ENCODE measurements at places on chromosomes 13 and 19.

GRCh38 chr13:29483623-29484022 is 111.9 kb downstream of the SLC7A1 start:
- DNase-seq: no peak

DNA sequence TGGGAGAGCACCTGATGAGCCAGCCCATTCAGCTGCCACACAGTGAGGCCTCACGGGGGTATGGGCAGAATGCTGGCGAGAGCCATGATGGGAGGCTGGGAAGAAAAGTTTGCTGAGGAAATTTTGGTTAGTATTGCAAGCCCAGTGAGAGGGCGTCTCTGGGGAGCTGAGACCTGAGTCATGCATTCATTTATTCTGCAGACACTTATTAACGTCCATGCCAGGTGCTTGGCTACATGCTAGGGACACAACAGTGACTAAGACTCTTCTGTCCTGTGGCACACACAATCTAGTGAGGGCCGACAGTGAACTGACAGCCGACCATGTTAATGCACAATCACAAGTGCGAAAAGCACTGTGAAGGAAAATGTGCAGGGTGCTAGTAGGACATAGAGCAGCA is 27.2 kb downstream of the WDR62 start:
- DNase-seq: no peak

DNA sequence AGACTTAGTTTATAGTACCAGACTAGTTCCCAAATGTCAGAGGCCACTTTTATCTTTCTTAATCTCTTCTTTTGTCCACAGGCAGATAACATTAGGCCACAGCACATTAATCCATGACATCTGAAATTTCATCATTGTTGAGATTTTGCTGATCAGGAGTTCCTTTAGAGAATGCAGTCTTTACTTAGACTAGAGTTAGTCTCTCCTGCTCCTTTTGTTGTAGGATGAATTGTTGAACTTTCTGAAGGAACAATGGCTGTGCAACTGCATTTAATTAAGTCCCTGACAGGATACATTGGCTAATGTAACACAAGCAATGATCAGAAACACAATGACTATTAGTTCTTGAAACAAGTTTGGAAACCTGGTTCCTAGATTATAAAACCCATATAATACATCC is 266.3 kb downstream of the PCDH20 start:
- DNase-seq: no peak

GRCh38 chr13:29108068-29108786 is 288.1 kb downstream of the MTUS2 start:
- DNase-seq: no peak

DNA sequence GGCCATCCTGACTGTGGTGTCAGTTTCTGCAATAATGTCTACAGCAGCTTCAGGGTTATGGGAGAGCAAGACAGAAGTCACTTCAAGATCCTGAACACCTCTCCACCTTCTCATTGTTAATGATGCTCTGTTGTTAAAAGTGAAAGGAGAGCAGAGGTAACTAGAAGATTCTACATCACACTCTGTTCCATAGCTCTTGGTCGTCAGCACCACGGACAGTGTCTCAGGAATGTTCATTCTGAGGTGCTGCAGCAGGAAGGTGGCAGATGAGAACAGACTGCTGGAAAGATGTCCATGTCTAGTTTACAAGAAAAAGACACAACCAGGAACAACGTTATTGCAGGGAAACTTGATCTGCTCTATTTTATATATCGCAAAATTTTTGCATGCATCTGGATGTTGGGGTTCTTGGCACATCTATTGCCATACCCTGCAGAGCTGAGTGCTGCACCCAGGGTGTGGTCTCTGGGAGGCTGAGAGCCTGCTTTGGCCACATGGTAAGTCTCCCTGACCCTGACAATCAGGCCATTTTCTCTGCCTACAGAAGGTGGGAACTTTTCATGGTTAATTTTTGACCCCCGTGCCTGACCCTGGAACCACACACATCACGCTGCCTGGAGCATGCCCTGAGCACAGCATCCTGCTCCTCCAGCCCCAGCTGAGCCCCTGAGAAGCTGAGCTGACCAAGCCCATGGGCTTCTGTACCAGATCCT is 12.7 kb downstream of the CEACAM21 start:
- no peak for DNase-seq

DNA sequence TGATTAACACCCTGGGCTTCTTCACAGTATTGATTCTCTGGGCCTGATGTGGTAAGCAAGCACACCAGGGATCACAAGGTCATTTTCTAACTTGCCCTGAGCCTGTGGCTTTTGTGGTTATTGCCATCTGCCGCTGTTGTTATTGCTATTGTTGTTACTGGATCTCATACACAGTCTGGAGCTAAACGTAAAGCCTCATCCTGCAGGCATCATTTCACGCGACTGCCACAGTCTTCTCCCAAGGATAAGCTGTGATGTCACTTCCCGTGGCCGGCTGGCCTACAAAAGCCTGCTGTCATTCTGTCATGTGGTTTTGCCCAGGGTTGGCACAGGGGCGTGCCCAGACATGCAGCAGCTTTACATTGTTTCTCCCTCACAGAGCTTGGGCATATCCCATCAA is 154.0 kb upstream of the GPR12 start:
- peak; percentile 71 for DNase-seq

GRCh38 chr13:48255954-48256353 is 22.9 kb downstream of the ITM2B start:
- no peak for DNase-seq

GRCh38 chr13:83423861-83424260 is 458.4 kb downstream of the SLITRK1 start:
- DNase-seq: no peak

DNA sequence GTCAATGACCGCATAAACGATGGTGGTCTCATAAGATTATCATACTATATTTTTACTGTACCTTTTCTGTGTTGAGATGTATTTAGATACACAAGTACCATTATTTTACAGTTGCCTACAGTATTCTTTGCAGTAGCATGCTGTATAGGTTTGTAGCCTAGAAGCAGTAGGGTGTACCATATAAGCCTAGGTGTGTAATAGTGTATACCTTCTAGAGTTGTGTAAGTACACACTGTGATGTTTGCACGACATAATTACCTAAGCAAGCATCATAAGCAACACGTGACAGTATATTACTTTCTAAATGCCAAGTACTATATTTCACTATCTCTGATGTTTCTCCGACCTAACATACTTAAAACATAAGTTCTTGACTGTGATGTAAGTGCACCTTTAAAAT is 2.7 kb downstream of the LPAR6 start:
- no peak for DNase-seq

DNA sequence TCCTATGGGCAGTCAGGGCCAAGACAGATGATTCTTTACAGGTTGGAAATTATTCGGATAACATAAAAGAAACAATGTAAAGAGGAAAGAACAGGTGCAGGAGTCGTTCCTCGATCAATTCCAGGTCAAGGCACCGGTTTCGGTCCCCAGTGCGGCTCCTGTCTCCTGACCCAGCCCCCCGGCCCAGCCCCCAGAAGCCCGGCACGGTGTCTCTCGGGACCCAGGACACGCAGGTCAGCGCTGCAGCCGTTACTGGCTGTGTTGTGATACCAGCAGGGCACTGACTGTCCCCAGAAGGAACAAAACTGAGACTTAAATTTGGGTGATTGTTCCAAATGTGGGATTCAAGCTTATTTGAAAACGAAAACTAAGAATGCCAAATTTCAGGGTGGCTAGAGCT is 8.5 kb downstream of the RASA3 start:
- no peak for DNase-seq

- no peak for DNase-seq
Measured at GRCh38 chr19:31572976-31573298, 223.7 kb upstream of the TSHZ3 start.

GRCh38 chr19:8806661-8807060 is 25.4 kb downstream of the ZNF558 start:
- DNase-seq: no peak

GRCh38 chr13:60689076-60689475 is 292.1 kb downstream of the TDRD3 start:
- no peak for DNase-seq

All from NCI-H2171 (cell line).